Activated CD4-positive, CD25-positive, alpha-beta regulatory T cell (primary cell): ENCODE measurements at places on chromosomes 1 and 21.

- DNase-seq = no peak
Measured at GRCh38 chr1:117003223-117003875, 1.8 kb downstream of the CD101 start.

DNA sequence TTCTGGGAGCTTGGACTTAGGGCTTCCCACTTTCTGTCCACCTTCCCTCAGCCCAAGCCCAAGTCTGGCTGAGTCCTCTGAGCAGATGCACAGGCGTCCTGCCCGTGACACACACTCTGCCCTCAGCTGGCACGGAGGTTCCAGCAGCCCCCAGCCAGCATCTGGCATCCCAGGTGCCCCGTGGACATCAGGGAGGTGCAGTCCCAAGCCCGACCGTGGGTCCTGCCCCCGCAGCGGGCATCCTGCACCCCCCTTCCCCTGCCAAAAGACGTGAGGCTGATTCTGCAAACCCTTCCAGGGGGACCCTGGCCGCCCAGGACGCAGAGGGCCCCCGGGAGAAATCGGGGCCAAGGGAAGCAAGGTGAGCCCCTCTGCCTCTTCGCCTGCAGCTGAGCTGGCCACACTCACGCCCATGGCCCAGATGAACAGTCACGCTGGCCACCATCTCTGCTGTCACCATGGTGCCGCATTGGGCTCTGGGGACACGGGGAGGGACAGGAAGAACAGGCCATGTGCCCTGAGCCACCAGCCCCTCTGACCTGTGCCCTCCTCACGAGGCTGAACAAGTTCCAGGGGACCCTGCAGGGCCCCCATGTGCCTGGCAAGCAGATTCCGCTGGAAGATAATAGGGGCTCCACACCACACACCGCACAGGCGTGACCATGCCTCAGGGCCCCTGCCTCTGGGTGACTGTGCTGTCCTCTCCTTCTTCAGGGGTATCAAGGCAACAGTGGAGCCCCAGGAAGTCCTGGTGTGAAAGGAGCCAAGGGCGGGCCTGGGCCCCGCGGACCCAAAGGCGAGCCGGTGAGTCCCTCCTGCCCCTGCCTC, 20.6 kb downstream of the COL6A2 start:
- DNase-seq = no peak

DNA sequence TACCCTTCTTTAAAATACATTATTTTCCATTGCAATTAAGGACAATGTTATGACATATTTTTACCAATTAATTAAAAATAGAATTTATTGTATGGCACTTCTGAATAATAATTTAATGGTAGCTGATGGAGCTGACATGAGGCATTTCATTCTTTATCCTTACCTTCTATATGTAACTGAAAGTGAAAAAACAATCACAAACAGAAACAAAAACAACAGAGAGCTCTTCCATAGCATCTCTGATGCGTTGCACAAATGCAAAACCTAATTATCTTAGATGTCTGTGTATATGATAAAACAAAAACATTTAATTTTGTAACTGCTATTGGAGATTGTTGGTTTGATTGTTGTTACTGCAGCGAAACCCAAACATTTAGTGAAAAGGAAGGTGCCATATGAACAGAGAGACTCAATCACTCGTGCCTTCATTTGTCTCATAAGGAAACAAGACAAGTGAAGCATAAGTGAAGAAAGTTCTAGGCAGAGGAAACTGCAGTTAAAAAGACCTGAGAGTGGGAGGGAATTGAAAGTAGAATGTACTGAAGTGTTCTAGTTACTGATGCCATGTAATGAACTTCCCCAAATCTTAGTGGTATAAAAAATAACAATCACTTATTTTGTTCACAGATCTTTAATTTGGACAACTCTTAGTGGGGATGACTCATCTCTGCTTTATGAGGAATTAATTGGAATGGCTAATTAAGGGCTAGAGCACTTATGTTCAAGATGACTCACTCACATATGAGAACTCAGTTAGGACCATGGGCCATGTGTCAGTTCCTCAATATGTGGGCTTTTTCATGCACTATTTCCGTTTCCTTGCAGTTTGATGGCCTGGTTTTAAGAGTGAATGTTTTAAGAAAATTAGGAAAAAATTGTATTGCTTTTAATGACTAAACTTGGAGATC, 245.0 kb upstream of the OLFM3 start:
- DNase-seq = no peak

- DNase-seq = no peak
Measured at GRCh38 chr1:68049941-68050878, at the start of gene DIRAS3. TSS of gene DIRAS3 (minus strand) at chr1:68050627. CDS start at chr1:68047297, 3,330 bp downstream.

GRCh38 chr1:233718057-233718456, 104.2 kb downstream of the KCNK1 start:
- no peak for DNase-seq

GRCh38 chr1:158286487-158286886, 3.2 kb upstream of the CD1C start:
- no peak for DNase-seq

DNA sequence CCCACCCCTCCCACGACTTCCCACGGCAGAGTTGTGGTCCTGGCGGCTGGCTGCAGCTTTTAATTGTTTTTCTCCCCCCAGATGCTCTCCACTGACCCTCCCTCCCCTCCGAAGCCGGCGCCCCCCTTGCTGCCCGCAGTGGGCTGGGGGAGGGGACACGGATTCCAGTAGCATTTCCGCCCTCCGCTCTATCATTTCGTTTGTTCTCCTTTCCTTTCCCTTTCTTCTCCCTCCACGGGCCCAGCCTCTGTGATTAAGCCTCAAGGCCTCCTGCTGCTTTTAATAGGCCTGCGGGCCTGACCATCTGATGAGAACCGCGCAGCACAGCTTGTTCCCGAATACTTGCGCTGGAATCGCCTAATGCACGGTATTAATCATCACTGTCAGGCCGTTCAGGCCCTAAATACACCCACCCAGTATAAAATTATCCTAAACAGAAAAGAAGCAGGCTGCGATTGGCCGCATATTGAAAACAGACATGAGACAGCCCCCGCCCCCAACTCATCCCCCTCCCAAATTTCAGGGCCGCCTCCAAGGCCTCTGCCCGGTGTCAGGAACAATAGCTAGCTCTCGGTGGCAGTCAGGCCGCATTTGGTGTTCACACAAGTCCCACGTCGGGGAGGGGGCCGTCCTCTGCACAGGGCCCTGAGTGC, 102.0 kb upstream of the ARHGEF16 start:
- no peak for DNase-seq

GRCh38 chr1:2447276-2448097, 28.6 kb upstream of the PLCH2 start:
- no peak for DNase-seq

DNA sequence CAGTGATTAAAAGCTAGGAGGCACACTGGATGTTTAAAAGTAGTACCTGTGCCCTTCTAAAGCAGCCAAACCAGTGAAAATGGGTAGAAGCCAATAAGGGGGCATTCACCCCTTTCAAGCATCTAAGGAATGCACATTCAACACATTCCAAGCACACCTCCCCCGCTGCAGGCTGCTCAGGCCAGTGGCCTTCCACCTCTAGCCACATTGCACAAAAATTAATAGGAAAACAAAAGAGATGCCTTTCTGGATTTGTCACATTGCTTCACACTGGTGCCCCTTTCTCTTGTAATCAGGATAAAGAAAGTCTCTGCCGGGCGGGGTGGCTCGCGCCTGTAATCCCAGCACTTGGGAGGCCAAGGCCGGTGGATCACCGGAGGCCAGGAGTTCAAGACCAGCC, 834.0 kb downstream of the USP25 start:
- no peak for DNase-seq

DNA sequence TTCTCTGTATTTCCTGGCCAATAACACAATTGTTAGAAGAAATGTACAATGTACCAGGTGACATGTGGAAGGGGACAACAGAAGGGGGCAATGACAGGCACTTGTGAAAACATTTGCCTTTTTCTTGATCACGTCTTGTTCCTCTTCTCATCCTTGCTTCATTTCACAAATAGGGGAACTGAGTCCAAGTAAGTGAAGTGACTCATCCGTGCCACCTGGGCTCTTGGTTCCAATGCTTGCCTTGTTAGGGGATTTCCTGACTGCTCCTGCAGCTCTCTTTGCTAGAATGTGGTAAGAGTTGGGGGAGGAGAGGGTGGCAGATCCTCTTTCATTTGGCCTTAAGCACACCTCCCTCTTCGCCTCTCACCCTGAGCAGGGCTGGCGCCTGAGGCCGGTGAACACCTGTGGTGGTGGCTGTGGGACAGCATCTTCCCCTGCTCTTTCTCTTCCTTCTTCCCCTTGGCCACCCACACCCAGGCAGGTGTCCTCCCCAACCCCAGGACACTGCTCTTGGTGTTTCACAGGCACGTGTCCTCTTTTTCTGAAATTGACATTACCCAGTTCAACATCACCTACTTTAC, 2.2 kb upstream of the RHEX start:
- no peak for DNase-seq

DNA sequence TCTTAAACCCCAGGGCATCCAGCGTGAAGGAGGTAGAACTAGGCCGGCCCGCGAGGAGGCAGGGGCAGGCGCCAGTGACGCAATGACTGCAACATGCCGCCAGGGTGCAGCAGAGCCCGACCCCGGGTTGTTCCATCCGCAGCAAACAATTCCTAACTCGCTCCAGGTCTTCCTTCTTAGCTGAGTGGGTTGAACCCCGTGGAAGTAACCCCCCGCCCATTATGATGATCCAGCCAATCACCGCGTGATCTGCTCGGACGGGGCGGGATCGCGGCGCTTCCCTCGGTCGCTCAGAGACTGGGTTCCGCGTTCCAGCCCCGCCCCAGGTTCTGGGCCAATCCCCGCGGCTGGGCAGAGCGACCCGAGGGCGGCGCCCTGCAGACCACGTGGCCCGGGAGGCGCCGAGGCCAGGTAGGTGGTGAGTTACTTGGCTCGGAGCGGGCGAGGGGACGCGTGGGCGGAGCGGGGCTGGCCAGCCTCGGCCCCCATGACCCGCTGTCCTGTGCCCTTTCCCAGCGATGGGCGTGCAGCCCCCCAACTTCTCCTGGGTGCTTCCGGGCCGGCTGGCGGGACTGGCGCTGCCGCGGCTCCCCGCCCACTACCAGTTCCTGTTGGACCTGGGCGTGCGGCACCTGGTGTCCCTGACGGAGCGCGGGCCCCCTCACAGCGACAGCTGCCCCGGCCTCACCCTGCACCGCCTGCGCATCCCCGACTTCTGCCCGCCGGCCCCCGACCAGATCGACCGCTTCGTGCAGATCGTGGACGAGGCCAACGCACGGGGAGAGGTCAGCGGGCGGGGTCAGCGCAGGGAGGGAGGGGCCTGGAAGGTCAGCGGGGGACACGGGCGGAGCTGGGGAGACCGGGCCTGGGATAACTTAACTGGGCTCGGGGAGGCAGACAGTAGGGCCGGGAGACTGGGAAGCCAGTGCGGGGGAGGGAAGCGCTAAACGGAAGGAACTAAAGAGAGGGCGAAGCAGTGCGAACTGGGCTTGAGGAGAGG, at the start of gene DUSP23:
TSS of gene DUSP23 (plus strand) at position 380 of the 1,000 bp plus-strand sequence. CDS start at position 519, 139 bp downstream.
- DNase-seq = peak; percentile 83

DNA sequence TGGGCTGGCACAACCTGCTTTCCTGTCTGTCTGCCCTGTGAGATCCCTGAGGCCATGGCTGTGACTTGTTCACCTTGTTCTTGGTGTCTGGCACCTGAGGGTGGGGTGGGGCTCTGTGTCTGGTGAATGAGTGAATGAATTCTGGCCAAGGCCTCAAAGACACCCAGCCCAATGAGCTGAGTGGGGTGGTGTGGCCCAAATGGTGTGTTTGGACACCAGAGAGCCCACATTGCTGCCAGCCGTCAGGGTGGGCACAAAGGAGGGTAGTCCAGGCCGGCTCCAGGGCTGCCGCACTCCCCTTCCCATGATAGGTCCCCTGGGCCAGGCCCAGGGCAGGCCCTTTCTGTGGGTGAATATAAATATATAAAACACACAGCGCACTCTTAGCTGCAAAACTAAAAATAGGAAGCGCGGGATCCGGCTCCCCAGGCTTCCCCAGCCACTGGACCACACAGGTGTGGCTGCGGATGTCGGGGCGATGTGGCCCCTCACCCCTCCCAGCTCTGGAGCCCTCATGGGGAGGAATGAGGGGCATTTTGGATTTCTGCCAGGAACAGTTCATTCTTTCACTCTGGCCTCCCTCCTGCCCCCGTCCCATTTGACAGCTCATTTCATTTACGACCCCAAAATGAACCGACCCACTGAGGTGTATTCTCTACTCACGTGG, 33.3 kb downstream of the RUNX3 start:
- DNase-seq = no peak

DNA sequence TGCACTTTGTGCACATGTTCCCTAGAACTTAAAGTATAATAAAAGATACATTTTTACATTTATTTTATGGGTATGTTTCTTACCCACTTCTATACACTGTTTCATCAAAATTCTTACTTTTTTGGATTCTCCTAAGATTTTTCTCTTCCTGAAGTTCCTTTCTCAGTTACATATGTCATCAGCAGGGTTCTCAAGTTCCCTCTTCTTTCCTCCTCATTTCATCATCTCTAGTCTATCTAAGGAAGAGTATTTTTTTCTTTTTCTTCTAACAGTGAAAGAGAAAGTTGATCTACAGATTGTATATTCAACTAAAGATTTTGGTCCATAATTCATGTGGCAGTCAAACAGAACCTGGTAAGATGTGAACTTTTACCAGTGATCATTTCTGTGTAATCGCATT, 41.2 kb upstream of the CYYR1 start:
- no peak for DNase-seq

DNA sequence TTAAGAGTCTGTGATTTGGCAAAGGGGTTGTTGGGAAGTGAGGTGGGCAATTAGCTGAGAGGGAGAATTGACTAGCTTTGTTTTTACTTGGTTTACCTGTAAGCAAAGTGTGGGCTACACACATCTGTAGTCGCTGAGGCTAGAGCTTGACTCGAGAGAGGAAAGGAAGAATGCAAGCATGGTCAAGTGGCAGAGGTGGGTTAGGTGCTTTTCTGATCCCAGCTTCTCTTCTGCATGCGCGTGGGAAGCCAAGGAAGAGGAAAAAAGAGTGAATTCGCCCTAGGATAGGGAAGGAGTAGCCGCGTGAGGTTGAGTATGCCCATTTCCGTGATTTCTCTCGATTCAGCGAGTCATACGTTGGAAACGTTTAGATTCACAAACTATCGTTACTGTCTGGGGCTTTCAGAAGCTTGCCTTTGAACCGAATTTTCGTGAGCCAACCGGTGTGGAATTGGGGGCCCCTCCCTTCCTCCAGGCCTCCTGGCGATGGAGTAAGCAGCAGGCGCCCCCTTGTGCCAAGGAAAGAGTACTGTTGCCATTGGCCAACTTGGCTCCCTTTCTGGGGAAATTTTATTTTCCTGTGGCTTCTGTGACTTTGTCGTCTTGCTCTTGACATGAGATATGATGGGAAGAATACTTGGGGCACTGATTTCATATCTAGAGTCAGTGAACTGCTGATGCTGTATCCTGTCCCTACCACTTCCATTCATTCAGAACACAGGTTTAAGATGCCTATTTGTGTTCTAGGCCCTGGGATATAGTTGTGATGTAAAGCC, 1.3 kb downstream of the PIGV start:
- peak; percentile 70 for DNase-seq

GRCh38 chr1:204751480-204751879, 65.9 kb upstream of the LRRN2 start:
- DNase-seq = no peak

GRCh38 chr1:156889802-156890580, 3.5 kb upstream of the PEAR1 start:
- peak; percentile 35 for DNase-seq
